ENCODE measurements at places on chromosomes 13 and 19.
A peak's percentile ranks its signal among the peaks of the same experiment; 100 is the strongest.

DNA sequence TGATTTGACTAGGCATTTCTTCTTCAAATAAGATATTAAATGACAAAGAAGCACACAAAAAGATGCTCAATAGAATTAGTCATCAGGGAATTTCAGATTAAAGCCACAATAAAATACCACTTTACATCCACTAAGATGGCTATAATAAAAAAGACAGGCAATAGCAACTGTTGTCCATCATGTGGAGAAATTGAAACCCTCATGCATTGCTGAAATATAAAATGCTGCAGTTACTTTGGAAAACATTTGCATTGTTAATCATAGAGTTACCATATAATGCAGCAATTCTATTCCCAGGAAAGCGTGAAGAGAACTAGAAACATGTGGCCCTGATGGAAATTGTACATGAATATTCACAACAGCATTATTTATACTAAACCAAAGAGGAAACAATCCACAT is 605.5 kb upstream of the SLITRK1 start:
- DNase-seq = no peak

- no peak for DNase-seq
Measured at GRCh38 chr13:112064222-112064621, 2.7 kb upstream of the SOX1 start.

GRCh38 chr19:30391554-30392551 is 19.7 kb downstream of the ZNF536 start:
- no peak for DNase-seq

DNA sequence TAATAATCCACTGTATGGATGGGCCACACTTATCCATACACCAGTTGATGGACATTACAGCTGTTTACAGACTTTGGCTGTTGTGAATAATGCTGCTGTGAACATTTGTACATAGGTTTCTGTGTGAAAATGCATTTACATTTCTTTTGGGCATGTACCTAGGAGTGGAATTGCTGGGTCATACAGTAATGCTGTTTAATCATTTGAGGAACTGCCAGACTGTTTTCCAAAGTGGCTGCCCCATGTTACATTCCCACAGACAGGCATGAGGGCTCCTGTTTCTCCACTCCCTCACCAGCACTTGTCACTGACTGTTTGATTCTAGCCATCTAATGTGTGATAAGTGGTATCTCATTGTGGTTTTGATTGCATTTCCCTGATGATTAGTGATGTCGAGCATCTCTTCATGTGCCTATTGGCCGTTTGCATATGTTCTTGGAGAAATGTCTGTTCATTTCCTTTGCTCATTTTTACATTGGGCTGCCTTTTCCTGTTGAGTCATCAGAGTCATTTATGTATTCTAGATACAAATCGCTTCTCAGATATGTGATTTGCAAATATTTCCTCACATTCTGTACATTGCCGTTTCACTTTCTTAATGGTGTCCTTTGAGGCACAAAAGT is 12.8 kb downstream of the TMEM255B start:
- DNase-seq = no peak

GRCh38 chr13:21671620-21672286 is 880 bp downstream of the FGF9 start:
- no peak for DNase-seq

- no peak for DNase-seq
Measured at GRCh38 chr13:112455476-112456059, 79.4 kb downstream of the SPACA7 start.

DNA sequence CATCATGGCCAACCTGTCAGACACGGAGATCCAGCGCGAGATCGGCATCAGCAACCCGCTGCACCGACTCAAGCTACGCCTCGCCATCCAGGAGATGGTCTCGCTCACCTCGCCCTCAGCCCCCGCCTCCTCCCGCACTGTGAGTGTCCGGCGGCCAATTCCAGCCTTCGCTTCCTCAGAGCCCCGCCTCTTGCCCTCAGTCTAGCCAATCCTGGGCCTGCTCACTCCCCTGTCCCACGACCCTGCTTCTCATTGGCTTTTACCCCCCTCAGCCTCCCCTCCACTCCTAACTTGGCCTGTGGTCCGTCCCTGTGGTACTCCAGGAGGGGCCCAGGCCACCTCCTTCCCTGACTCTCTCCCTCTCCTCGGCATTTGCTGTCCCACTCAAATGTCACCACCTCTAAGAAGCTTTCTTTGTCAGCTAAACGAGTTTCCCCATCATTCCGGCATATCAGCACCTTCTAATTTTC is 12.3 kb downstream of the HRC start:
- DNase-seq = peak; percentile 58

- DNase-seq = no peak
Measured at GRCh38 chr13:76798037-76798436, 88.2 kb downstream of the KCTD12 start.

- no peak for DNase-seq
Measured at GRCh38 chr19:12482509-12482886, 2.1 kb downstream of the ZNF709 start.

- DNase-seq = no peak
Measured at GRCh38 chr13:46587807-46588418, 34.9 kb downstream of the LRCH1 start.

DNA sequence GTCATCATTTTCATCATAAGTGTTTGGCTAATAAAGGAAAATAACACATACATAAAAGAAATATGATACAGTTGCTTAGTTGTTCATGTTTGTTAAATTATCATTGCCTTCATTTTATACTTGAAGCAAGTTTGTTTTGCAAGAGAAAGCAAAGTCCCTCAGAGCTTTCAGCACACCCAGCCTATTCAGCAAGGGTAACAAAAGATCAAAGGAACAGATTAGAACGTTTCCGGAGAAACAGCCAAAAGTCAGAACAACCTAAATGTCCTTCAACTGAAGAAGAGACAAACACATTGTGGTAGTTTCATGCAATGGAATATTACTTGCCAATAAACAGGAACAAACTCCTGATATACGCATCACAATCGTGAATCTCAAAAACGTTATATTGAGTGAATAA is 380.7 kb downstream of the MZT1 start:
- no peak for DNase-seq

- no peak for DNase-seq
Measured at GRCh38 chr19:14673088-14673487, 1.6 kb downstream of the ADGRE3 start.

DNA sequence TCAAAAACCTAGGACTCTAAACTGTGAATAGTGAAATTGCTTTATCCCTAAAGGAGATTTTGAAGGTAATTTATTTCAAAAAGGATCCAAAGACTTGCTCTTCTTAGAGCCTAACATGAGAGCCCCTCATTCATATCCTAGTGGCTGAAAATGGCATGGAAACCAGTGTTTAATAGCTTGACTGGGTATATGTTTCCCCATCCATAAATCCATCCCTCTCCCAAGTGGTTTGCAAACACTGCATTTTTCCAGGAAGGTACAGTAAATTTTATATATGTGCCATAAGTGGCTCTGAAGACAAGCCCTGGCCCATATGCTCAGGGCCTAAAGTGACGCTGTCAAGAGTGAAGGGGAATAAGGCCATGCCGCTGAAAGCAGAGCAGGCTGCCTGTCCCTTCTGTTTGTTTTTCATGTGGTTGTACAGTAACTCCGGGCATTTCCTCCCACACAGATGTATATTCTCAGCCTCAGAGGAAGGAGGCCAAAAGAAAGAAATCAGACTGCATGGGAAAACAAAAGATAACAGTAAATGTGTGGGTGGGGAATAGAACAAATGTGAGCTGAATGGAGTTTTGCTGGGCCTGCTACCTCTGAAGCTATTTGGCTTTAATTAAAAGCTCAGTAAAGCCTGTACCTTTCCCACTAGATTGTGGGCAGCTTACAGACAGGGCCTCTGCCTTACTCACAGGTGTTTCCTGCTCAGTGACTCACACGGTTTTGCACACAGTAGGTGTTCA is 181.9 kb downstream of the PCDH9 start:
- DNase-seq = no peak

- no peak for DNase-seq
Measured at GRCh38 chr19:17138937-17139598, 63.5 kb downstream of the MYO9B start.

DNA sequence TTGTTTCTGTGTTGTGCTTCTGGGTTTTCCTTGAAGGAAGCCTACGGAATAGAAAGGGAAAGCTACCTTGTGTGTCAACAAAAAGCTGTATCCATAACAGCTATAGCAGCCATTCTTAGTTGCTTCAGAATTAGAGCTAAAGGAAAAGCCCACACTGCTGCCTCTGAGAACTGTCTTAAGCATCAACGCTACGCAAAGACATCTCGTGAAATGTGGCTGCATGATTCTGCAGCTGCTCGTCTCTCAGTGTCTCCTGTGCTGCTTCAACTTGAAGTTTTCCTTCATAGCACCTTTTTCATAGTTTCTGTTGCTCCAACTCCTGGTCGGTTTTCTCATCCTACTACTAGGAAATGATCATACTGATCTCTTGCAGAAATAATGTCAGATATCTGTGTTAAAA is 140.9 kb upstream of the MAB21L1 start:
- DNase-seq = no peak

- DNase-seq = no peak
Measured at GRCh38 chr13:79070343-79070974, 335.6 kb downstream of the RBM26 start.

- DNase-seq = no peak
Measured at GRCh38 chr19:3985643-3986259, 488 bp upstream of the EEF2 start.

- DNase-seq = no peak
Measured at GRCh38 chr19:35044317-35045117, 3.0 kb downstream of the HPN start.

- no peak for DNase-seq
Measured at GRCh38 chr13:52934258-52934657, 85.8 kb upstream of the PCDH8 start.

DNA sequence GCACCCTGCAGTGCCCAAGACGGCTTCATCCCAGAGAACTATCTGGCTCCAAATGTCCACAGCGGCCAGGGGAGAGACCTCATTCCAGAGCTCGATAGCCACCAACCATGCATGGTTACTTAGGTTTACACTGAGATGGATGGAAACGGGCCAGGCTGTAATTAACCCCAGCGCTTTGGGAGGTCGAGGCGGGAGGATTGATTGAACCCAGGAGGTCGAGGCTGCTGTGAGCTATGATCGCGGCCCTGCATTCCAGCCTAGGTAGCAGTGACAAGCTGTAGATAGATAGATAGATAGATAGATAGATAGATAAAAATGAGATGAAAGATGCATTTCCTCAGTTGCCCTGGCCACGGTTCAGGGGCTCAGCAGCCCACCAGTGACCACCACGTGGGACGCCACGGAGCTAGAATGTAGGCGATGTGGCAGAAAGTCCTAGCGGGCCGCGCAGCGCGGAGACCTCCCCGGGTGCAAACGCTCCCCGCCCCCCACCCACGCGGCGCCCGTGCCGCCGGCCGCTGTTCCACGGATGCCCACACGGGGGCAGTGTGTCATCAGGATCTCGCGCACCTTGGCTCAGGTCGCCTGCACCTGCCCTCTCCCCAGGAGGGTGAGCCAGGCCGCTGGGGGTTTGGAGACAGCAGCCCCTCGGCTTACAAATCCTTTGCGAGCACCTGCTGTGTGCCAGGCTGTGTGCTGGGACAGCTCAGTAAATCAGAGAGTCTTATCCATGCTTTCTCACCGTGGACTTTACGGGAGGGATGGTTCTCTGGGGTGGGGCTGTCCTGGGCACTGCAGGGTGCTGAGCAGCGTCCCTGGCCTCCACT is 13.5 kb upstream of the TLE5 start:
- DNase-seq = peak; percentile 61

- DNase-seq = no peak
Measured at GRCh38 chr13:53126841-53127245, 98.2 kb downstream of the OLFM4 start.

GRCh38 chr13:83503424-83503823 is 378.9 kb downstream of the SLITRK1 start:
- DNase-seq = no peak

GRCh38 chr13:72808917-72809500 is 27.1 kb downstream of the PIBF1 start:
- DNase-seq = no peak

DNA sequence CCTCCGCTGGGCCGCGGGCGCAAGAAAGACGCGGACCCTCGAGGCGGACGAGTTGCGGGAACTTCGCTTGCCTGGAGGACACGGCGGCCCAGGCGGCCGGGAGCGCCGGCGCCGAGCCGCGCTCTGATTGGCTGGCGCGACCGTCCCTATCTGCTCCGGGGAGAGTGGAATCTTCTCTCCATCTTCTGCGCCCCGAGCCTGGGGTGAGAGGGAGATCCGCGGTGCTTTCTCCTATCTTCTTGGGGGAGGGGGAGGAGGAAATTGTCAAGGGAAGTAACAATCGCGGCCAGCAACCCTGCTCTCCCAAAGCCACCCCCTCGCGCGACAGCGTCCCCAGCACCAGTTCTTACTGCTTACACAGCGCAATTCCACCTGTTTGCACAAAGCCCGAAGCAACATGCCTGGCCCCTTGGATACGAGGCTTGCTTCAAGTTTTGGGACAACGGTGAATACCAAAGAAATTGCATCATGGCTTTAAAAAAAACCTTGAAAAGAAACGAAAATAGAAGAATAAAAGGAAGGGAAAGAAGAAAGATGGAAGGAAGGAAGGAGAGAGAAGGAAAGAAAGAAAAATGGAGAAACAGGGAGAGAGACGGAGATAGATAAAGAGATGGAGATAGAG is 4.8 kb downstream of the SOX21 start:
- DNase-seq = no peak

- DNase-seq = peak; percentile 78
Measured at GRCh38 chr19:41327576-41328156, 17.7 kb downstream of the CCDC97 start.

DNA sequence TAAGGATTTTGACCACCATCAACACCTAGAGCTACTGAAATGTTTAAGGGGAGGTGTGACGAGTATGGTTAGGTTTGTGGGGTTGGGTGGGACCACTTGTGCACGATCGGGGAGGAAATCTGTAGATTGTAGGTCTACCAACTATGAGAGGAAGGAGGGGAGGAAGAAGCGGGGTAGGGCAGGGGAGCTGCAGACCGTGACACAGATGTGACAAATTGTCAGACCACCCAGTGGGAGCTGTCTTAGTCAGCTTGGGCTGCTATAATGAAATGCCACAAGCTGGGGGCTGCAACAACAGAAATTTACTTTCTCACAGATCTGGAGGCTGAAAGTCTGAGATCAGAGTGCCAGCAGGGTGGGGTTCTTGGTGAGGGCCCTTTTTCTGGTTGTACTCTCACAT is 62.2 kb upstream of the ARGLU1 start:
- no peak for DNase-seq

- no peak for DNase-seq
Measured at GRCh38 chr13:23159205-23159759, 21.5 kb upstream of the SGCG start.
